ENCODE measurements at places on chromosomes 7 and 10. TPM values are rescaled to one million over a fixed set of nuclear protein-coding genes. Genes with fewer than 3 reads are reported as not detected.

Gene EPHB6
- not detected for total RNA-seq

Gene PPP1R9A
- 15.9 TPM for total RNA-seq

Gene SLC16A12
- total RNA-seq: not detected

Gene CLRN3
- not detected for total RNA-seq

Gene AQP1
- 2.1 TPM for total RNA-seq

Gene KCTD7
- 8.2 TPM for total RNA-seq

Gene AKR1B15
- total RNA-seq: not detected

Gene CNPY1
- total RNA-seq: not detected

Gene TRIM73
- total RNA-seq: 0.88 TPM

Gene HTR5A
- total RNA-seq: not detected

Gene PRKG1
- total RNA-seq: 10.1 TPM

Gene BRAT1
- 22.0 TPM for total RNA-seq

Gene PHYHIPL
- total RNA-seq: not detected

Gene TBXAS1
- 0.19 TPM for total RNA-seq

Gene ATP6V0A4
- 0.06 TPM for total RNA-seq

Gene IKZF1
- total RNA-seq: not detected

Gene PAX4
- not detected for total RNA-seq

Gene KCNMA1
- under 0.01 TPM for total RNA-seq

Gene CHRM2
- under 0.01 TPM for total RNA-seq

Gene PRKAR1B
- 33.2 TPM for total RNA-seq

Gene DOCK1
- 139 TPM for total RNA-seq

Gene CTAGE8
- total RNA-seq: not detected

Gene GNAT3
- not detected for total RNA-seq

Gene CALCR
- not detected for total RNA-seq

Gene SMO
- 8.4 TPM for total RNA-seq

Gene NCAPG2
- 23.8 TPM for total RNA-seq

Gene GPR22
- not detected for total RNA-seq

Gene MLXIPL
- not detected for total RNA-seq

Gene DGKI
- total RNA-seq: 0.65 TPM

Gene NODAL
- total RNA-seq: not detected

Gene CALML5
- total RNA-seq: not detected

Gene IL15RA
- 6.8 TPM for total RNA-seq

Gene SUN3
- total RNA-seq: not detected

Gene CC2D2B
- not detected for total RNA-seq

Gene NUTM2A
- total RNA-seq: 0.44 TPM

Gene GDF2
- total RNA-seq: not detected

Gene TMEM270
- total RNA-seq: not detected

Gene PHKG1
- total RNA-seq: 0.65 TPM

Gene PDAP1
- 23.6 TPM for total RNA-seq

Gene PAXIP1
- 4.4 TPM for total RNA-seq

Gene GIMAP6
- 136 TPM for total RNA-seq

Gene CDK14
- 4.3 TPM for total RNA-seq

Gene ZNF282
- 22.3 TPM for total RNA-seq

Gene PDE6C
- not detected for total RNA-seq

Gene GPR26
- not detected for total RNA-seq

Gene HOXA3
- total RNA-seq: 2.3 TPM

Gene EIF5AL1
- total RNA-seq: 0.16 TPM

Gene GLI3
- total RNA-seq: 1.9 TPM

Measured in bladder microvascular endothelial cell (primary cell).